ENCODE measurements at places on chromosomes 12 and 14. TPM values are rescaled to one million over a fixed set of nuclear protein-coding genes. Genes with fewer than 3 reads are reported as not detected.

- no peak for DNase-seq
Observed at GRCh38 chr14:52049721-52050588, 18.9 kb downstream of the NID2 start.

- DNase-seq = peak; percentile 65
Observed at GRCh38 chr12:121530600-121531355, 50.0 kb downstream of the KDM2B start.

DNA sequence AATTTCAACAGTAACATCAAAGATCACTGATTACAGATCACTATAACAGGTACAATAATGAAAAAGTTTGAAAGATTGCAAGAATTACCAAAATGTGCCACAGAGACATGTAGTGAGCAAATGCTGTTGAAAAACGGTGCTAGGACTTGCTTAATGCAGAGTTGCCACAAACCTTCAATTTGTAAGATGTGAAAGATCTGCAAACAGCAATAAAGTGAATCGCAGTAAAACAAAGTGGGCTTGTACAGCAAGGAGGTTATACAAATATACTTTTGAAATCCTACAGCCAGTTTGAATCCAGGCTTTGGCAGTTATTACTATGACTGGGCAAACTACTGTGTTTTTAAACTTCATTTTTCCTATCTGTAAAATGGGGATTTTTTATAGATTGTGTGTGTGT lies 1.0 kb upstream of the PLEKHA5 start:
- no peak for DNase-seq

The HIGD1C gene
- total RNA-seq = not detected

The CLEC4C gene
- total RNA-seq = not detected

All from CD8-positive, alpha-beta memory T cell (primary cell).